Keratinocyte (primary cell): ENCODE measurements at places on chromosomes 7 and 10. TPM values are rescaled to one million over a fixed set of nuclear protein-coding genes. Genes with fewer than 3 reads are reported as not detected.

DNA sequence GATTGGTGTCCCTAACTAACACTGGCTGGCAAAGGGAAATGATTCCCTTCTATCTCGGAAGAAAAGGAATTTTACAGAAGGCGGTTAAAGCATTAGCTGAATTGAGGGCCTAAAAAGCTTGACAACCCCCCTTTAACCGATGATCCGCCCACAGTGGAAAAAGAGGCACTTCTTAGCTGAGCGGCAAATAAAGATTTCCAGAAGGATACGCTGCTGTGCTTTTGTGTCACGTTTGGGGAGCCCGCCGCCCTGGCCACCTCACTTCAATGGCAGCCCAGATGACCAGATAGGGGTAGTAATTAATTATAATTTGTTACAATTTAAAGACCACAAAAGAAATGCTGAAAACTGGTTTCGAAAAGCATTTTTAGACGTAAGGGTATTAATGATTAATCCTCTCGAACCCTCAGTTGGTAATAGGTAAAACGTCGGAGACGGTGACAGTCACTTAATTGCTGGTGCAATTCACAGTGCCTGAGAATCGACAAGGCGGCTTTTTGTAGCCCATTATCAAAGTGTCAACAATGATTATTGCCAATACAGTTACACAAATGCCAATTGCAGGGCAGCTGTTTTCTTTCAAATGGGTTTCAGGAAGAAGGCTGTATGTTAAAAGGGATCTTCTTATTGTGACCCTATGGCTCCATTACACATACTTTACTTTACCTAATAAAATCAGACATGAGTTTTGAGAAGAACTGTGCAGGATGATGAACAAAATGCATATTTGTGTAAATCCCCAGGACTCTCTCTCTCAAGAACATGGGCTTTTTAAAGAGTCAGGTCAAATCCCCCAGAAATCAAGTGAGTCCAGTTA, 154.1 kb downstream of the PIP4K2A start:
- no peak overlapping the region for H3K4me3 ChIP-seq
- H3K27me3 ChIP-seq = no peaks in the 10 kb centered on the region
- no peak overlapping the region for H3K27ac ChIP-seq
- H3K4me1 ChIP-seq = no peaks in the 10 kb centered on the region
- DNase-seq = no peak

Gene LRIT1
- not detected in 3 replicates for polyA plus RNA-seq

GRCh38 chr7:86687831-86688230, 44.1 kb downstream of the GRM3 start:
- H3K36me3 ChIP-seq = no peaks in the 10 kb centered on the region
- H3K27me3 ChIP-seq = no peaks in the 10 kb centered on the region
- H3K4me3 ChIP-seq = no peak overlapping the region
- no peaks in the 10 kb centered on the region for H3K4me1 ChIP-seq
- H3K27ac ChIP-seq = no peak overlapping the region

GRCh38 chr10:129057856-129058663, 409.0 kb upstream of the MGMT start:
- no peaks in the 10 kb centered on the region for H3K36me3 ChIP-seq
- no peaks in the 10 kb centered on the region for H3K27me3 ChIP-seq
- H3K27ac ChIP-seq = no peak overlapping the region
- DNase-seq = no peak

Gene AKR1D1
- not detected in 3 replicates for polyA plus RNA-seq

Gene CARD11
- polyA plus RNA-seq = 4.1 to 7.2 TPM (median 4.3 TPM) in 3 replicates

Gene C10orf95
- polyA plus RNA-seq = 0.60 to 0.81 TPM (median 0.63 TPM) in 3 replicates

- H3K27ac ChIP-seq = no peak overlapping the region
- no peaks in the 10 kb centered on the region for H3K4me1 ChIP-seq
- no peak for DNase-seq
- no peaks in the 10 kb centered on the region for H3K36me3 ChIP-seq
- H3K4me3 ChIP-seq = no peak overlapping the region
Observed at GRCh38 chr7:37104822-37105518, 343.7 kb downstream of the ELMO1 start.

GRCh38 chr10:129090165-129090564, 376.9 kb upstream of the MGMT start:
- H3K27me3 ChIP-seq = no peaks in the 10 kb centered on the region
- DNase-seq = no peak
- H3K36me3 ChIP-seq = no peaks in the 10 kb centered on the region
- H3K27ac ChIP-seq = no peak overlapping the region

- H3K27me3 ChIP-seq = no peaks in the 10 kb centered on the region
- H3K4me1 ChIP-seq = no peaks in the 10 kb centered on the region
- no peak overlapping the region for H3K27ac ChIP-seq
- H3K4me3 ChIP-seq = no peak overlapping the region
- DNase-seq = no peak
Observed at GRCh38 chr7:51046103-51046466, 263.4 kb upstream of the GRB10 start.

DNA sequence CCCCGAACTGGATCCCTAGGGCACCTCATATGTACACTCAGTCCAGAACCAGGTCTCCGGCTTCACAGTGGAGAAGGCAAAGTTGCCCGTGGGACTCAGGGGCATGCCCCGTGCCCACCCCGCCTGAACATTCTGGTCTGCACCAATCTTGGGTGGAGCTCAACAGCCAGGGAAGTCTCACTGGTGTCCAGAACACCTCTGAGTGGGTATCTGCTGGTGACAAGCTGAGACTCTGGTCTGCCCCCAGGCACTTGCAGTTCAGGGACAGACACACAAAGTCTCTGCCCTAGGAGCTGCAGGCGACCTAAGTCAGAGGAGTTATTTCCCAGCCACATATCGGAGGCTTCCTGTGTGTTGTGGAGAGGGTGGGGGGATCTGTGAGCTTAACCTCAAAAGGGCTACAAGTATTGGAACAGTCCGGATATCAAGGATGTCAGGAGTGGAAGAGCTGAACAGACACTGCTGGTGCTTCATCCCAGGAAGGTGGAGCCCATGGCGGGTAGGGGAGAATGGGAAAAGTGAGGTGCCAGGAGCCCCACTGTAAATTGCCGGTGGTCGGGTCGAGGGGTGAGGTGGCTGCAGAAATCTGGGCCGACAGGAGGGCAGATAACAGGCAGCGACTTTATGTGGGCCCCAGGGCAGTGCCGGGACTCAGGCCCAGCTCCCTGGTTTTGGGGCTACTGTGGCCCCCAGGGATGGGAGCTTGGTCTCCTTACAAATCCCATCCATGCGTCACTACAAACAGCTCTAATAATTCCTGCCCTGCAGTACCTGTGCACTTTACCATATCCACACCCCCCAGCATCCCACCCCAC, 8.6 kb upstream of the TLX1 start:
- no peaks in the 10 kb centered on the region for H3K36me3 ChIP-seq
- no peak overlapping the region for H3K4me3 ChIP-seq
- peaks cover 67% of the 10 kb centered on the region for H3K27me3 ChIP-seq
- DNase-seq = no peak
- no peak overlapping the region for H3K27ac ChIP-seq

Gene SFTPD
- 0.04 to 0.13 TPM in 2 of 3 replicates, not detected in the other for polyA plus RNA-seq

DNA sequence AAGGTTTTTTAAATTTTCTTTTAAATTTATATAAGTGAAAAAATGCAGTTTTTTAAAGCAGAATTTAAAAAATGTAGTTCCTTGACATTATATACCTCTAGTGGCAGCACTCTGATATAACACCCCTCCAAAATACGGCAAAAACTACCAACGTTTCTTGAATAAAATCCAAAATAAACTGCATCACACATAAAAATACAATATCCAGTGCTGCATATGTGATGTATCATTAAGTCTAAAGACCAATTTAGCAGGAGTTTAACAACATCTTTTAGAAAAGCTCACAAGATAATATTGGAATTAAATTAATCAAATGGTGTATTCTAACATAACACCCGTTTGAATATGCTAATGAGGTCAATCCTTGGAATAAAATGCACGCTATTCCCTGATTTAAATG, 1.4 kb downstream of the TCERG1L start:
- H3K4me1 ChIP-seq = no peaks in the 10 kb centered on the region
- no peak overlapping the region for H3K4me3 ChIP-seq
- no peaks in the 10 kb centered on the region for H3K36me3 ChIP-seq
- no peak overlapping the region for H3K27ac ChIP-seq

DNA sequence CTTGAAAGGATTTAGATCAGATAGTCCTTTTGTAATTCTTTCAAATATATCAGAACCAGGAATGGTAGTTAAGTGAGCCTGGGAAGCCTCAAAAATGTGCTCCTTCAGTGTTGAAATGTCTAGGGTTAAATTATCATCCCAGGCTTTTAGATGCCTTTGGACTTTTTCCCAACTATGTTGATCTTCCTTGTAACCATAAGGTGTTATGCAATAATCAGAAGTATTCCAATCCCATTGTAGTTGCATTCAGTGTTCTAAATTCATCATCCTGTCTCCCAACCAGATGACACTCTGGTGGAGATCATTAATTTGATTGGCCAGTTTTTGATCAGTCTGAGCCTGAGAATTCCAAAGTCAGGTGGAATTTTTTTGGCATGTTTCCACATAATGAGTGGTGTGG, 35.1 kb upstream of the AKR1C2 start:
- H3K27me3 ChIP-seq = no peaks in the 10 kb centered on the region
- no peaks in the 10 kb centered on the region for H3K36me3 ChIP-seq
- no peak for DNase-seq
- no peak overlapping the region for H3K4me3 ChIP-seq
- H3K27ac ChIP-seq = no peak overlapping the region

Gene C10orf62
- 0.06 to 0.08 TPM in 2 of 3 replicates, not detected in the other for polyA plus RNA-seq

DNA sequence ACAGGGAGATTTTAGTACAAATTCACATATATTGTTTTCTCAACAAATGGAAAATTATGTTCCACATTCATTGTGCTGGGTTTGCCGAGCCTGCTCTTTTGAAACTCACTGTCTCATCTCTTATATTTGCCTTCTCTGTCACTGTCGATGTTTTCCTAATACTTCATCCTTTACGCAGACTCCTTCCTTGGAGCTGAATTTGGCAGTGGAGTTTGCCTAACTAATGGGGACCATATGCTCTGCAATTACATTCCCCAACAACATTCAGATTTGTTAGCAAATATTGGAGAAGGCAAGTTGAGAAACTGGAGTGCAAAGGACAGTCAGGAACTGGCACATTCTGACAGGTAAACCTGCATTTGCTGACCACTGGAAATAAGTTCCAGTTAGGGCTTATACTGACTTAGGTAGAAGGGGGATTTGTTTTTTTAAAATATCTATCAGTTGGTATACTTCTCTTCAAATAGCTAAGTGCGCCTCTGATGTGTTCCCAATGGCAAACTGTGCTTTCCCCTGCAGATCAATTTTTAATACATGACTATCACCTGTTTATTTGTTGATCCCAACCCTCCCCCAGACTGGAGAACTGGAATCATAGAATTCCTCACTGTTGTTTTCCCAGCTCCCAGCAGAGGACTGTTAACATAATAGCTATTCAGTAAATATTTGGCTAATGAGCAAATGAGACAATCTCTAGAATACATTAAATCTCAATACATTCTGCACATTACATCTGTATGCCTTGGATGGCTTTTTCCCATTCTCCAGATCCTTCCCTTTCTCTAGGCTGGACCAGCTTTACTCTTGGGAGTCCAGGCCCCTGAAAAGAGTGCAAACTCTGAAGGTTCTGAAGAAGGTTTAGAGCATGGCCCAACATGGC, 769.3 kb downstream of the KCNMA1 start:
- H3K27ac ChIP-seq = no peak overlapping the region
- no peaks in the 10 kb centered on the region for H3K27me3 ChIP-seq
- no peak for DNase-seq
- no peaks in the 10 kb centered on the region for H3K36me3 ChIP-seq
- no peaks in the 10 kb centered on the region for H3K4me1 ChIP-seq
